Airway epithelial cell (primary cell): ENCODE measurements at places on chromosomes 7 and 10. TPM values are rescaled to one million over a fixed set of nuclear protein-coding genes. Genes with fewer than 3 reads are reported as not detected.

The COA1 gene
- 49.3 and 65.3 TPM in 2 replicates for total RNA-seq

The GDF10 gene
- not detected in 2 replicates for total RNA-seq

The KLF14 gene
- not detected in 2 replicates for total RNA-seq

The NPY4R2 gene
- 0.07 TPM in 1 of 2 replicates, not detected in the other for total RNA-seq

The HGF gene
- 0.23 and 0.49 TPM in 2 replicates for total RNA-seq

The ACTR3C gene
- total RNA-seq, result 0.88 and 1.8 TPM in 2 replicates

The SAMD9L gene
- total RNA-seq, result 0.19 and 0.85 TPM in 2 replicates

The SHH gene
- total RNA-seq, result under 0.01 TPM in 1 of 2 replicates, not detected in the other

The OR13A1 gene
- total RNA-seq, result not detected in 2 replicates

The PRSS2 gene
- total RNA-seq, result not detected in 2 replicates

The IRF5 gene
- total RNA-seq, result 16.3 and 19.5 TPM in 2 replicates

The SPDYE8 gene
- not detected in 2 replicates for total RNA-seq

The SAP25 gene
- 0.35 TPM in 1 of 2 replicates, not detected in the other for total RNA-seq

The PUS7 gene
- 14.8 and 19.9 TPM in 2 replicates for total RNA-seq

The C10orf105 gene
- total RNA-seq, result 0.14 TPM in 1 of 2 replicates, not detected in the other

The NANOS1 gene
- total RNA-seq, result 0.99 and 4.0 TPM in 2 replicates

The IL2RA gene
- total RNA-seq, result not detected in 2 replicates

The FZD8 gene
- total RNA-seq, result 4.0 and 6.6 TPM in 2 replicates

The ODAD2 gene
- total RNA-seq, result not detected in 2 replicates

The PIK3AP1 gene
- total RNA-seq, result 0.14 and 0.19 TPM in 2 replicates

The OR6V1 gene
- total RNA-seq, result not detected in 2 replicates

The CLCN1 gene
- total RNA-seq, result 0.21 TPM in 1 of 2 replicates, not detected in the other

The SOSTDC1 gene
- total RNA-seq, result 1.1 and 2.1 TPM in 2 replicates

The EMX2 gene
- not detected in 2 replicates for total RNA-seq

The HABP2 gene
- total RNA-seq, result not detected in 2 replicates

The HOXA7 gene
- total RNA-seq, result not detected in 2 replicates

The SCRN1 gene
- total RNA-seq, result 26.3 and 34.7 TPM in 2 replicates

The UBTD1 gene
- total RNA-seq, result 32.2 and 34.4 TPM in 2 replicates

The MMRN2 gene
- 4.8 and 6.8 TPM in 2 replicates for total RNA-seq

The TSPAN13 gene
- 33.9 and 35.8 TPM in 2 replicates for total RNA-seq

The TMEM26 gene
- total RNA-seq, result 0.07 TPM in 1 of 2 replicates, not detected in the other

The ACSM6 gene
- not detected in 2 replicates for total RNA-seq

The CPA2 gene
- total RNA-seq, result not detected in 2 replicates

The MBLAC1 gene
- 2.1 and 2.6 TPM in 2 replicates for total RNA-seq
